Activated CD4-positive, alpha-beta T cell treated with anti-CD3 and anti-CD28 coated beads, Interleukin-2, amount 50 U/mL, for 4 hours (primary cell): ENCODE measurements at places on chromosomes 11 and 22.

GRCh38 chr11:103294516-103294915 is 185.3 kb downstream of the DYNC2H1 start:
- no peak for DNase-seq

DNA sequence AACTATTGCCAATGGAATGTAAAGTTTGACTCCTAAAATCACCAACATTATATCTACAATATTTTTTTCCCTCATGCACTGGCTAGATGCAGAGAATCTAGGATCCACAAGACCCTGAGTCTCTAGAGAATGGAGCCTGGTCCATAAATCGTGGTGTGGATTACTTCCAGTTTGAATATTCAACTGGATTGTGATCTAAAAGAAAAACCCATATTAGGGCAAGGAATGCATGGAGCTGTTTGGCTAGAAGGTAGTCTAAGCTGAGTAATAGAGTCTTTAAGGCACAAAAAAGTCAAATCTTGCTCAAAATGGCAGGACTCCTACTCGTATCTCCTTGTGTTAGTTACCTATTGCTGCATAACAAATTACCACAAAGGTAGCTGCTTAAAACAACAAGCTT is 9.4 kb upstream of the MS4A5 start:
- DNase-seq = no peak

- DNase-seq = no peak
These were observed 45.8 kb downstream of the LRRC32 start for GRCh38 chr11:76624500-76625379.

DNA sequence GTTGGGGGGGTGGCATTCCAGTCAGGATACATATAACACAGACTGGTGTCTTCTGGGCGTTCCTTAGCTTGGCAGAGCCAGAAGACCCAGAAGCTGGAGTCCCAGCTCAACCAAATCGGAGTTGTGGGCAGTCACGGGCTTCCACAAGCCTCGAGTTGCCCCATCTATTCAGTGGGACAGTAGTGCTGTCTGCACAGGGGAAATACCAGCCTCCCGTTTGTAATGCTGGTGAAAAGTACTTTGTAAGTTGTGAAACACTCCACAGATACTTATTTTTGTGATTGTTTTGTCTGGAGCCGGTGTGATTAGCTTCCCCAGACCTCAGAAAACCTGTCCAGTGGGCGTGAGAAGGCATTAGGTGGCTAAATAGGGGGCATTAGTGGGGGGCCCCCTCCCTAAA is 13.6 kb downstream of the DGKZ start:
- DNase-seq = no peak

DNA sequence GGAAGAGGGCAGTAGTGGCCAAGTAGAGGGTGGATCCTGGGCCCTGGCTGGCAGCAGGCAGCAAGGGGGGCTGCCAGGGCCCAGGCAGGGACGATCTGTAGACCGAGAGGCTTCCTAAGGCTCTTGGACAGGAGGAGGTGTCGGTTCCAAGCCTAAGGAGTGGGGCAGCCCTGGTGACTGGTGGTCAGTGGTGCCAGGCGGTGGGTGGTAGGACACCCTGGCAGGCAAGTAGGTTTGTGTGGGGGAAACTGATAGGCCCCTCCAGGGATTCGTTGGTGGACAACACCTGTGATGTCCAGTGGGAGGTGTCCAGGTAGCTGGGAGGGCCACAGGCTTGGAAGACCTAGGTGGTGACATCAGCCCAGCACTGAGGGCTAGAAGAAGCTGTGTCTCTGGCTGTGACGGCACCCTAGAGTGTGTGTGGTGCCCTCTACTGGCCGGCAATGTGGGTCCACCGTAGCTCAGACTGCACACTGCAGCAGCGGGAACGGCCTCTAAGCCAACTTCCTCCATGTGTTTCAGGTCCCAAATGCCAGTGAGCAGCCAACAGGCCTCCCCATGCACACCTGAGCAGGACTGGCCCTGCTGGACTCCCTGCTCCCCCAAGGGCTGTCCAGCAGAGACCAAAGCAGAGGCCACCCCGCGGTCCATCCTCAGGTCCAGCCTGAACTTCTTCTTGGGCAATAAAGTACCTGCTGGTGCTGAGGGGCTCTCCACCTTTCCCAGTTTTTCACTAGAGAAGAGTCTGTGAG is 9.4 kb upstream of the SAMM50 start:
- peak; percentile 59 for DNase-seq

GRCh38 chr11:121450401-121450800 is 1.7 kb upstream of the SORL1 start:
- DNase-seq = no peak

DNA sequence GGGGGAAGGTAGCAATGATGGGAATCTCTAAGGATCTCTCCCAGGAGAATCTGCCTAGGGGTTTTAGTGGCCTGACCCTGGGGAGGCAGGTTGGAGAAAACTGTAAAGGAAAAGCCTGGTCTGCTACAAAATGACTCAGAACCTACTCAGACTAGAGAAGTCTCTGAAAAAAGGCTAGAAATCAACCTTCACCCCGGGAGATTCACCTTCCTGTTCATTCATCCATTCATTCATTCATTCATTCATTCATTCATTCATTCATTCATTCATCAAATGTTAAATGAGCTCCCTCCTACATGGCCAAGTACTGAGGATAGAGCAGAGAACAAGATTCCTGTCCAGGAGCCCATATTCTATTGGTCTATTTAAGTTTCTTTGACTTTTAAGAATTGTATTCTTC is 8.9 kb upstream of the ANKK1 start:
- DNase-seq = no peak

DNA sequence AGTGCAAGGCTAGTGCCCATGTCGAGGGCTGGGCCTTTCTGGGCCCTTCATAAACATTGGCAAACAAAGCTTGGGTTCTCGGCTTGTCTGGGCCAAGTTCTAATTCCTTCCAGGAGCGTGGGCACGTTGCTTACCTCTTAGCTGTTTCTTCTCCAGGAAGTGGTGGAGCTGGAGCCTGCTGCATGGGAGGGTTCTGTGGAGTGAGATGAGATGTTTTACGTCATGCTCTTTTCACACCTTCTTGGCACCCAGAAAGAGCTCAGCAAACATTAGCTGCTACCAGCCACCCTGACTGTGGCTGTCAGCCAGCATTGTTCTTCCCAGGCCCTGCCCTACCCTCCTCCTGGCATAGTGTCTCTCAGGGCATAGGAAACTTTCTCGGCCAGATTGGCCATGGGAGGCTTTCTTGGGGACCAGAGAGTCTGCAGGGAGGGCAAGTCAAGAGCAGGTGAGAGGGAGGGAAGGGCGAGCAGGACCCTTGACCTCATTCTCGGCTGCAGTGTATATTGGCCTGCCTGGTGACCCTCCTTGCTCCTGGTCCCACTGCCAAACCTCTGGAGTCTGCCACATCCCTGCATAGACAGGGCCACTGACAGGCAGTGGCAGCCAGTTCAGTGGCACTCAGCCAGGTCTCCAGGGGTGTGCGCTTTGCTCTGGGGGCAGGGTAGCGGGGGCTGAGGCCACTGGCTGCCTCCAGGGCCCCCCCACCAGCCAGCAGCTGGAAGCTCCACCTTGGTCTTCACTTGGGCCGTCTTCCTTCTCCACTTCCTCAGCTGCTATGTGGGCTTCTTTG is 98.8 kb downstream of the BCR start:
- no peak for DNase-seq

DNA sequence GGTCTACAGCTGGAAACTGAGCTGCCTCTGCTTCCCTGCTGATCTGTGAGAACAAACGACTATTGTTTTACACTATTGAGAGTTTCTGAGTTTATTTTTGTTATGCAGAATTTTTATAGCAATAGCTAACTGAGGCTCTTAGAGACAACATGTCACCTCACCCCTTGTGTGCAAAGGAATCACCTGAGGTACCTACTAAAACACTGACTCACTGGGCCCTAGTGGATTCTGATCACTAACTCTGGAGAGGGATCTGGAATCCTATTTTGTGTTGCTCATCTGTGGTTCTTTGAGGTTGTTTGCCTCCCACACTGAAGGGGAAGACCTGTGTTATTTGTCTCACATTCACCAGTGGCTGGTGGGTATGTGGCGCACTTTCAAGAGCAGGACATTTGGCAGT is 13.4 kb upstream of the B3GAT1 start:
- no peak for DNase-seq

DNA sequence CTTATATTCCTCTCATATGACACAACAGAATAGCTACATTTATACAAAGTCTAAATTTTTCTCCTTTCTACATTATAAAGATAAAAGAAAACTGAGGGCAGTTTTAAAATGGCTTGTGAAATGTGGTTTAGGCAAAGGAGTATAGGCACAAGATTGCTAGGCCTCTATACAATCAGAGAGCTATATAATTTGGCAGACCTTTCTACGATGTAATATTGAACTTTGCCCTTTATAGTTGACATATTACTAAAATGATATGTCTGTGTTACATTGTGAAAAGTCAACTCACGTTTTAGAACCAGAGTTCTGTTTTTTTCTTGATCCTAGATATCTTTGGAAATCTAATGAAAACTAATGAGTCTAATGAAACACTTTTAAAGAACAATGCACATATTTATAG is 430.2 kb downstream of the DLG2 start:
- DNase-seq = no peak

DNA sequence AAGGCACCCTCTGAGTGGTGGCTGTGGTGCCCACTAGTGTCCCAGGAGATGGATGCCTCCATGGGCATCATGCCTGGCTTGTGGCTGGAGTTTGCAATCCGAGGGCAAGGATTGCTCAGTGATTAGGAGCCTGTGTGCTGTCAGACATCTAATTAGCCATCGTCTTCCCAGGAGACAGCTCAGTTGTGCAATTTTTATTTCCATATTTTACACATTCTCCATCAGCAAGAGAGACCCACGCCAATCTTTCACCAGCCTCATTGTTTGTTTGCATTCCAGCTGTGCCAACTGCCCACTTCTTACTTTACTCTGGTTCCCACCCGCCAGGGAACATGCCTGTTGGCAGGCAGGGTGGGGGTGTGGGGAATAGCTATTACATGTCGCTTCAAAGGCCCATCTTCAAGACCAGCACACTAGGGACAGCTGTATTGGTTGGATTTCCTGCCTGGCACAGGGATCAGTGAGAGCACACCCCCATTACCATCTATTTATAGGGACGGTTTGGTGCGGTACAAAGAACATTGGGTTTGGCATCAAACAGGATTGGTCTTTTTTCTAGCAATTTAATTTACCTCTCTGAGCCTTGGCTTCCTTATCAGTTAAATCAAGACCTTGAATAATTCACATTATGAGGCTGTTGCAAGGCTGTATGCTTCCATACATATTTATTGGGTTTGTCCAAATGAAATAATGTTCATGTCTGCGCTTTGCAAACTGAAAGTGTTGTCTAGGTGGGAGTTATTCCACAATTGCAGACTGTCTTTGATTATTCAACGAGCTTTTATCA is 80.7 kb upstream of the NAV2 start:
- DNase-seq = no peak

- DNase-seq = no peak
These were observed 494.5 kb upstream of the LARGE1 start for GRCh38 chr22:34414467-34415440.
